HT1080 (cell line): ENCODE measurements at places on chromosomes 1 and 21.

GRCh38 chr1:235093696-235094592, 34.7 kb downstream of the TOMM20 start:
- peak; percentile 69 for DNase-seq

DNA sequence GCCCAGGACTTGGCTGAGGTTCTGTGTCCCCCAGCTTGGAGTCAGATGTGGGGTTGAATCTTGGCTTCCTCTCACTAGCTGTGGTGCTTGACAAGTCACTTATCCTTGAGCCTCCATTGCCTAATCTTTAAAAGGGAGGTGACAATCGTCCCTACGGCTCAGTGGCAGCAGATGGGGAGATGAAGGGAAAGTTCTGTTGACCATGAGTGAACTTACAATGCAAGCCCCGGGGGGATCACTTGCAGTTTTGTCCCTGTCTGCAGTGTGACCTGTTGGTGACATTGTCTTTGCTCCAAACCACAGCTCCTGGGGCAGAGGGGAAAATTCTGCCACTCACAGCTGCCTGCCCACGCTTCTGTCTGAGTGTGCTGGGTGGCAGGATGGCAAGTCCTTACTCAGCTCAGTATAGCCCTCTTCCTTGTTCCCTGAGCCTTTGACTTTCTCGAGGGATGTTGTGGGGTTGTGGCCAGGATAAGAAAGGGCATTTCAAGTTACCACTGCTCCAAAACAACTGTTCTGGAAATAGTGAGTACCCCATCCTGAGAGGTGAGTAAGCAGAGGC, 1.7 kb downstream of the PCSK9 start:
- no peak for DNase-seq

- no peak for DNase-seq
Observed at GRCh38 chr1:36464605-36465393, 615 bp upstream of the MRPS15 start.

DNA sequence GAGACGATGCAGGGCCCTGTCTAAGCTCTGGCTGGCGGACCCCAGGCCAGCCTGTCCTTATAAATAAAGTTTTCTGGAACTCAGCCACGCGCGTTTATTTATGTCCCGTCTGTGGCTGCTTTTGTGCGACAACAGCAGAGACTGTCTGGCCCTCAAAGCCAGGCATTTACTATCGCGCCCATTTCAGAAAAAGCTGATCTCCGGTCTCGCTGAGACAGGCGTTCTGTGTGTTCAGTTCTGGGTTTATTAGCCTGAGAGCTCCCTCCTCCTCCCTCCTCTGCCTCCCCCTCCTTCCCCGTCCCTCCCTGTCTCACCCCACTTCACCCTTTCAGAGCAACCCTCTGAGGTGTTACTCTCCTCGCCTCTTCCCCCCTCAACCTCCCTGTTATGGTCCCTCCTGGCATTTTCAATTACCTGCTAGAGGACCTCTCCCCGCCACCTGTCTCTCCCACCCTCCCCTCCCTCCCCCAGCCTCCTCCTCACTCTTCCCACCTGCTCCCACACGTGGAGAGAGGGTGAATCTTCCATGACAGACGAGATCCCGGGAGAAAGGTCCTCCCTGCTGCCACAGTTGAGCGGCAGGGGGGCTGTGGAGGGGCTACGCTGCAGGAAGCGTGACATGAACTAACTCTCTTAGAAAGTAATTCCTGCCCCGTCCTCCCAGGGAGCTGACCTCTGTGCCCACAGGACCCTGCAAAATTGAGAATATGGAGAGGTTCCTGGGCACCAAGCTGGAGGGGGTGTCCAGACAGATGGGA, 59.9 kb downstream of the SPSB1 start:
- DNase-seq = no peak

GRCh38 chr1:202291001-202291400, 50.7 kb downstream of the UBE2T start:
- DNase-seq = no peak

- no peak for DNase-seq
Observed at GRCh38 chr21:29671728-29672127, 268.1 kb downstream of the GRIK1 start.

- peak; percentile 85 for DNase-seq
Observed at GRCh38 chr1:63773815-63774616, at the start of gene ROR1. TSS of gene ROR1 (plus strand) at chr1:63774017.

- no peak for DNase-seq
Observed at GRCh38 chr1:205271745-205272144, 44.0 kb downstream of the TMCC2 start.

DNA sequence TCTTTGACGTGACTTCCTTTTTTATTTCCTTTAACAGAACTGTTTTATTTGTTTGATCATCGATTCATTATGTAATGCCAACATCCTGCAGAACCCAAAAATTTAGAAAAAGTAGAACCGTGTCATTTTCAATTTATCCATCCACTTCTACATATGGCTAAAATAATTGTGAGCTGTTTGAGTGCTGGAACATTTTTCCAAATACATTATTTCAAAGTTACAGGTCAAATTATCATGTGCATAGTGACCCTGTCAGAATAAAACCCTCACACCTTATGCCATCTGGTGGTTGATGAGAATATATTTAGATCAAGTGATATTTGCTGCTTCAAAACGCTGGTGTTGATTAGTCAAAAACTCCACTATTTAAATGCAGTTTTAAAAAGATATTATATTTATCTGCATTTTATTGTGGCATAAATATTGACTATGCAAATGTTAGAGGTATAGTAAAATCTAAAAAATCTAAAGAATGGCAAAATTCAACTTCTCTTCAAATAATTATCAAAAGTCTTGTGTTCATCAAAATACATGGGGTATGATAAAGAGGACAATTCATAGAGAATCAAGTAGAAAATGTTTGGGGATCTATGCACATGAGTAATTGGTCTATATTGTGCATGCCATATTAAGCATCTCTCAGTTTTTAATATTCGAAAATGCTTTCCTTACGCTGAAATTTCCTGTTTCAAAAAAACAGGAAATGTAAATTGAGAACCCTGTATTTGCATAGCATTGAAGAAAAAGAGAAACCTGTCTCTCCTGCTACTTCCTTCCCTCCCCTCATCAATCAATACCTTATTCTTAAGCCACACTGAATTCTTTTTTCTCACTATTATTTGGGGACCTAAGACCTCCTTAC, 39.7 kb downstream of the UBE2U start:
- DNase-seq = peak; percentile 30

DNA sequence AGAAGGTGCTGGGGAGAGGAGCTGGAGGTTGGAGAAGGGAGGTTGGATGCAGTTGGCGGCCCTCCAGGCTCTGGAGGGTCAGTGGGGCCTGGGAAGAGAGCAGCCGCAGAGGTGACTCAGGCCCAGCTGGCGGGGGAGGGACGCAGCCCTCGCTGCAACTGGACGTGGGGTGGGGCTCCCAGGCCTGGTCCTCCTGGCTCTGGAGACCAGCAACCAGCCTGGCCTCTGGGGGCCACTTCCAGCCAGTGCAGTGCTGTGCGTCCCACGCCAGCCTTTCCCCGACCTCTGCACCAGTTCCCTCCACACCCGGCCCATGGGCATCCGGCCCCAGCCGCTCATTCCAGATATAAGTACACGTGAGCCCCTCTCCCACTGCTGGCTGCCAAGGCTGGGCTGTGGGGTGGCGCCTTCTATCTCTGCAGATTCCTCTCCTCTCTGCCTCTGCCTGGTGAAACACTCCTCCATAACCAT, 38.0 kb upstream of the COL18A1 start:
- peak; percentile 97 for DNase-seq

- no peak for DNase-seq
Observed at GRCh38 chr1:88985692-88986091, 6.7 kb downstream of the KYAT3 start.

GRCh38 chr1:59487335-59488031, 190.6 kb downstream of the FGGY start:
- DNase-seq = peak; percentile 31

DNA sequence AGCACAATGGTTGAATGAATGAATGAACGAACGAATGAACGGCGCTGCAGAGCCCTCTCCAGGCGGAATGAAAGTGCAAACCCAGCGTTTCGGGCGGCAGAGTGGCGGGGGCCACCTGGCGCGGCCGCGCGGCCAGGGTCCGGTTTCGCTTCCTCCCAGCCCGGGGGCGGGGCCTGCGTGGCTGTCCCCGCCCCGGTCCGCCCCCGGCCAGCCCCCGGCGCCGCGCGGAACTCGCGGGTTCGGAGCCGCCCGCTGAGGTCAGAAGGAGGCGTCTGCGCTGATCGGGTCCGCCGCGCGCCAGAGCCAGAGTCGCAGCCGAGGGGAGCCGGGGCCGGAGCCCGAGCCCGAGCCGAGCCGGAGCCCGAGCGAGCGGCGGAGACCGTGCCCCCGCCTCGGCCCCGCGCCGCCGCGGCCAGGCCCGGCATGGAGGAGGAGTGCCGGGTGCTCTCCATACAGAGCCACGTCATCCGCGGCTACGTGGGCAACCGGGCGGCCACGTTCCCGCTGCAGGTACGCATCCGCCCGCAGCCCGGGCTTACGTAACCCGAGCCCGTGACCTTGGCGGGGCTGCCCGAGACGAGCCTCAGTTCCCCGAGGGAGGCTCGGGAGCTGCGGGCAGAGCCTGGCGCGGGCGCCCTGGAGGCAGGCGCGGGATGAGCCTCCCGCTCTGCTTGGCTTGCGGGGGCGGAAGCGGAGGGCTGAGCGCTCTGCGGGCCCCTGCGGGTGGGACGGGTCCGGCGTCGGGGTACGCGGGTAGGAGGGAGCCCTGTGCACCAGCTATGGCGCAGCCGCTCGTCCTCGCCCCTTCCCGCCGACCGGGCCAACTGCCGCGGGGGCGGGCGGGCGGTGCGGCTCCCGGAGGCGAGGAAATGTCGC, at the start of gene PDXK:
TSS of gene PDXK (plus strand) at position 258 of the 876 bp plus-strand sequence. CDS start at position 424, 166 bp downstream.
- peak; percentile 64 for DNase-seq

GRCh38 chr1:230299191-230300006, 126.7 kb downstream of the PGBD5 start:
- no peak for DNase-seq

DNA sequence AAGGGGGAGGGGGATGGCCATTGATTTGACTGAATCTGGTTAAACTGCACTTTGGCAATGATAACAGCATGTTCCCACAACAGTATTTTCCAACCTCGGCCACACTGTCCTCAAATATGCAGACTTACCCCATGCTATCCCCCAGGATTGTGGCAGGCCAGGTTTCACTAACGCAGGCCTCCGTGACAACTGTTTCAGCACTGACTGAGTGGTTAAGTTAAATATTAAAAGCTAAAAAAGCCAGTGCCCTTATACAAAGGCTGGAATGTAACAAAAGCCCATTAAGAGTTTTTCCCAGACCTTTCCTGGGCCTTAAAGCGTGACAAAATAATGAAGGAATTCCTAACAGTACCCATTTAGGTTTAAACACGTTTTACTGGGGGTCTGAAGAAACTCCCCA, 202.9 kb downstream of the USP25 start:
- DNase-seq = no peak

DNA sequence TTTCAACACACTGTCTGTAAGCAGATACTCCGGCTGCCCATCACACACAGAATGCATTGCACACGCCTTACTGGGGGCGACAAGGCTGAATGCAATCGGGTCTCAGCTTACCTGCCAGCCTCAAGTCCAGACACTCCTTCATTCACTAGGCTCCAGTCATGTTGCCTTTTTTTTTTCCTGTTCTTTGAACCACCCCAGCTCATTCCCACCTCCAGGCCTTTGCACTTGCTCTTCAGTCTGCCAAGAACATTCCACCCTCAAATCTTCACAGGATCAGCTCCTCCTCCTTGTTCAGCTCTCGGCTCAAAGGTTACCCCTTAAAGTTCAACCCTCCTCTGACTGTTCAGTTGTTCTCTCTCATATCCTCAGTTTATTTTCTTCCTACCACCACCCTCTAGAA, 181.9 kb upstream of the ESRRG start:
- DNase-seq = no peak

DNA sequence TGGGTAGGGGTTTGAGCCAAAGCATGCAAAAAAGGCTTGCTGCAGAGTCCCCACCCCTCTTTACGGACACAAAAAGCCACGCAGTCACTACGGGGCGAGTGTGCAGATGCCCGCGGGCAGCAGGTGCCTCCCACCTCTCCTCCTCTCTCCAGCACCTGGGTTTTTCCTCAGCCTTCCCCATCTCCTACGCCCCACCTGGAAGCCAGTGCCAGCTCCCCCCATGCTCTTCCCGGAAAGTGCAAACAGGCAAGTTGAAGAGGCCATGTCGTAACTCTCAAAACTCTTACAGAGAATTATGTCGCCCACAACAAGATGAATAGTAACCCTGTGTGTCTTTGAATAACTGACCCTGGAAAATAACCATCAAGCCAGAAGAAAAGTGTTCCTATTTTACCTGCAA, 82.5 kb downstream of the PDE9A start:
- no peak for DNase-seq

DNA sequence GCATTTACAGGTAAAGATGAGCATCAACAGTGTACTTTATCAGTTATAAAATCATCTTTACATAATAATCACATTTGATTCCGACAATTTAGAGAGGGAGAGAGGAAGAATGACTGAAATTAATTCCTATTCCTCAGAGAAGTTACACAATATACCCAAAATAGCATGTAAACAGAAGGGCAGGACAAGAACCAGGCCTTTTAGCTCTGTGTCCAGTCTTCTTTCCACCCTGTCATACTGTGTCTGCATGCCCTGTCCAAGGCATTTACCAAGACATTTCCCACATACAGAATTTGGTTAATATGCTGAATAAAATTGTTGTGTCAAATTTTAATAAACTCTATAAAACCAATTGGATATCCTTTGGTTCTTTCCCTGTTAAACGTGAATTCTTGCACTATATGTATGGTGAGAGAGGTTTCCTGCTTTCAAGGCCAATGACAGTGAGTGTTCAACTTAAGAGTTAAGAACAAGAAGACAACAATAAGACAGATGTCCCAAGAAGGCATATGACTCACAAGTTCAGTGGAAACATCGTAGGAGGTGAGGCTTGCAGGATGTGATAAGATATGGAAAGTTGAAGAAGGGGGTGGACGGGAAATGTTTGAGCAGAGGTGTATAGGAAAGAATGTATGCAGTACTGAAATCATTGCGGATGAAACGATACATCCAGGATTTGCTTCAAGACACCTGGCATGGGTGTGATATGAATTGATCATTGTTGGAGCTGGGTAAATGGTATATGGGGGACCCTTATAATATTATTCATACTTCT, 20.8 kb downstream of the LRRC8B start:
- DNase-seq = peak; percentile 56

GRCh38 chr1:115649964-115650363, 8.2 kb downstream of the VANGL1 start:
- no peak for DNase-seq

DNA sequence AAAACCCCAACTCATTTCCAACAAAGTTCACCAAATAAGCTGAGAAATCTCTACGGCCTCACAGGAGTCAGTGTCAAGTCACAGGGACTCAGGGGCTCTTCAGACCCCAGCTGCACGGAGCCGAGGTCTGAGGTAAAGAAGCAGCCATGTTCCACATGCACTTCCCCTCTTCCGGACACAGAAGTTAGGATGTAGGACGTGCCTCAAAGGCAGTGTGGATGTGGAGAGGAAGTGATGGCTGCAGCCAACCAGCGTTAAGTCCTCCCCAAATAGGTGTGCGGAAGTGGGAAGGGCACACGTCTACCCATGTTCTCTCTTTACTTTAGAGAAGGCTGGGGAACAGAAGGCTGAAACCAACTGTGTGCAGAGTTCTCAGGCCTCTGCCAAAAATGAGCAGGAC, 14.6 kb upstream of the NCF2 start:
- no peak for DNase-seq

GRCh38 chr1:183739082-183739481, 65.8 kb upstream of the RGL1 start:
- DNase-seq = no peak
